ENCODE measurements at places on chromosomes 3 and 15.

DNA sequence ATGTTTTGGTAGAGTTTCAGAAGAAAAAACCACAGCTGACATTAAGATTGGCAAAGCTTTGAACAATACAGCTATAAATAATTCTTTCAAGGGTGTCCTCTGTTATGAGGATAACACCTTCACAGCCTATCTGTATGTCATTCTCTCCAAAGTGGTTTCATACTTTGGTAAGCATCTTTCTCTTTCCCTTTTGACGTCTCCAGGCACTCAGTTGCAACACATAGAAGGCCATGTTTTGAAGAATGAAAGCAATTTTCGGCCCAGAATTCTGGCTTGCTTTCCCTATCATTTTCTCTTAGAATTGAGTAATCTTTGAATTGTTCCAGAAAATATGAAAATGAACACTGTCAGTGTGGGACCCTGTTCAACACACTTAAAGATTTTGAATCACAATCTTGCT lies 200.0 kb upstream of the CBLB start:
- no peak for DNase-seq

DNA sequence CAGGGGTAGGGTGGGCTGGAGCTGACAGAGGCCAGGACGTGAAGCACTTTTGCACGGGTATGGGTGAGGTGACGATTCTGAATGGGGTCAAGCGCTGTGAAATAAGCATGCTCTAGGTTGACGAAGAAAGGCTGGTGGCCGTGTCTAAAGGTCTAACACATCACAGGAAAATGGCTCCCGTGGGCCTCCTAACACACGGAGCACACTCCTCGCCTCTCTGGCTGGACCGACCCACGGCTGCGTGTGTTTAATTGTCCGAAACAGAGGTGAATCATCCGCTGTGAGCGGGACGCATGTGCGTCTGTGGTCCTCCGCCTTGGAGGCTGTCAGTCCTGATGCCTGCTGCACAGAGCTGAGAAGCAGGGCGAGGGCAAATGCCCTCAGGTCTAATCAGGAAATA lies 130.6 kb downstream of the NSMCE3 start:
- DNase-seq, result no peak

DNA sequence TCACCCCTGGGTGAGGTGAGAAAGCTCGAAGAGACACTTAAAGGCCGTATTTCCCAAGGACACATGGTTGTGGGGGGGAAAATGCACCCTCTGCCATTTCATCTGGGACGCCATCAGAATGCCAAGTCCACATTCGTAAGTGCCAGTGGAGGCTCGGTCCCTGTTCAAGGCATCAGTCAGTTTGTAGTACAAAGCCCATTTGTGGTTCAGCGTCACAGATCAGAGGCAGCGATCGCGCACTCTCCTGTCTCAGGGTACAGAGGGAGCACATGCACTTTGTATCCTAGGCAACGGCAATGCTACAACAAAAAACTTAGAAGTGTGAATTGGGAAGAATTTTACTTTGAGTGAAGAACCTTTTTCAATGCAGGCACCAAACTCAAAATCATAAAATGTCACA lies 27.2 kb downstream of the SEMA6D start:
- DNase-seq, result no peak

GRCh38 chr3:82378392-82378791 lies 616.9 kb upstream of the GBE1 start:
- no peak for DNase-seq

DNA sequence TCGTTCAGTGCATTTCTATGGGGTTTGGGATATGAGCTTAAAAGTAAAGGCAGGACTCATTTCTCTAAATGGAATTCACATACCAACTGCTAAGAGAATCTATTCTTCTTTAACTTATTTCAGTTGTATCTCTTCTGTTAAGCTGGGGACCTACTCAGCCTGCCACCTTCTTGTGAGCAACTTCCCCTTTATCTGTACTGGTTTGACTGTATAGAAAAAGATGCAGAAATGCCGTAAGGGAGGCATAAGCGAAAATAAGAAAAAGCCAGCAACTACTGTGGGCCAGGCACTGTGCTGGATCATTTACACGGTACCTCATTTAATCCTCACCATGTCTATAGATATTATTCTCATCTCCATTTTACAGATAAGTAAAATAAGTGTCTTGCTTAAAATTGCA lies 38.4 kb downstream of the RBMS3 start:
- DNase-seq, result no peak

DNA sequence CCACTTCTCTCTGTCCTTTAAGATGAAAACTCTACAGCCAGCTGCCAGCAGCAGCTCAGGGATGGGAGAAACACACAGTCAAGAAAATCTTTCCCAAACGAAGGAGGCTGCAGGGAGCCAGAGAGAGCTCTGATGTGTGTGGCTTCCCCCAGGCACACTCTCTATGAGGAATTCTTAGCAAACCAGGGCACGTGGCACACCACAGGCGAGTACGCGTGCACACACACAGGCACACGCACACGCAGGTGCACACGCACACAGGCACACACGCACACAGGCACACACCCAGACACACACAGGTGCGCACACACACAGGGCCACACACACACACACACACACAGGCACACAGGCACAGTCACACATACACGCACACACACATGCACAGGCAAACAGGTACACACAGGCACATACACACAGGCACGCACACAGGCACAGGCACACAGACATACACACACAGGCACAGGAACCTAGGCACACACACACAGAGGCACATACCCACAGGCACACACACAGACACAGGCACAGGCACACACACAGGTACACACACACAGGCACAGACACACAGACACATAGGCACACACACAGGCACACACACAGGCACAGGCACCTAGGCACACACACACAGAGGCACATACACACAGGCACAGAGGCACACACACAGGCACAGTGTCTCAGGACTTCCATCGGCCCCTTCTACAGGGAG lies 91.5 kb upstream of the ATP2B2 start:
- DNase-seq, result no peak

- DNase-seq, result no peak
Observed at GRCh38 chr3:171729452-171730334, 80.6 kb downstream of the PLD1 start.

DNA sequence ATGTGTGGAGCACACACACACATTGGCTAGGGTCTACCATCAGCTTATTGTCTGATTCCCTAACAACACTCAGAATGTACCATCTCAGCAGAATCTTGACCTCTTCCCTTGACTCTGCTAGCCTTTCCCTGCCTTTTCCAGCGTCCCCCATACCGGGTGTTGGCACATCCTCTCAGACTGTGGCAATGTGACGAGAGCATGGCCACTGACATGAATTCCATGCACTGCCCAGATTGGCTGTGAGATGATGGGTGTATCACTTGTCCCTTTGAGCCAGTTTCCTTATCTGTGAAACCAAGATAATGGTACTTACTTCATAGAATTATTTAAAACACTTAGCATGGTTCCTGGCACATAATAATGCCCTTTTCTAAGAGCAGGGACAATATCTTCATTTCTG lies 60.3 kb upstream of the EIF1B start:
- no peak for DNase-seq

- DNase-seq, result no peak
Observed at GRCh38 chr3:179860275-179861107, 176.2 kb downstream of the PEX5L start.

DNA sequence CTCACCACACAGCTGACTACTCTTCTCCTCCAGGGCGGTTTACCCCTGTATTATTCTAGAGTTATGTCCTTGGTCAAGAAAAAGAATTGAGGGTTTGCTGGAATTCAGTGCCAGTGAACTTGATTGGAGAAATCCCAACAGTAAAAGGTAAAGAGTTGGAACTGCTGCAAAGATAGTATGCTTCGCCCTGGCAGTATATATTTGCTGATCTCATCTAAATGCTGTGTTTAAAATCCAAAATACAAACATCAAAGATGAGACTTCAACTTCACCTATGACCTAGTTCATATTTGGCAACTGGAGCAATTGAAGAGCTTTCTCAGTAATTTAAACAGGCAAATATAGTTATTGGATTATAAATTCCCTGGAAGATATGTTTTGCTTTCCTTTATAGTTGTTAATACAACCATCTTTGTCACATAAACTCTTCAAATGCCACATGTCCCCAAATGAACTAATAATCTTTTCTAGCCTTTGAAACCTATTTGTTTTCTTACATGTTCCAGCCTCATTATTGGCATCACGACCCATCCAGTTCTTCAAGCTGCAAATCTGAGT lies 6.5 kb downstream of the KCNH8 start:
- no peak for DNase-seq

GRCh38 chr15:76147906-76148570 lies 88.3 kb downstream of the TMEM266 start:
- peak; percentile 63 for DNase-seq

- no peak for DNase-seq
Observed at GRCh38 chr3:171290680-171291079, 169.5 kb downstream of the TNIK start.
